ENCODE measurements at places on chromosomes 1 and 21.

- DNase-seq, result no peak
Observed at GRCh38 chr1:163038928-163039706, 30.0 kb upstream of the RGS4 start.

DNA sequence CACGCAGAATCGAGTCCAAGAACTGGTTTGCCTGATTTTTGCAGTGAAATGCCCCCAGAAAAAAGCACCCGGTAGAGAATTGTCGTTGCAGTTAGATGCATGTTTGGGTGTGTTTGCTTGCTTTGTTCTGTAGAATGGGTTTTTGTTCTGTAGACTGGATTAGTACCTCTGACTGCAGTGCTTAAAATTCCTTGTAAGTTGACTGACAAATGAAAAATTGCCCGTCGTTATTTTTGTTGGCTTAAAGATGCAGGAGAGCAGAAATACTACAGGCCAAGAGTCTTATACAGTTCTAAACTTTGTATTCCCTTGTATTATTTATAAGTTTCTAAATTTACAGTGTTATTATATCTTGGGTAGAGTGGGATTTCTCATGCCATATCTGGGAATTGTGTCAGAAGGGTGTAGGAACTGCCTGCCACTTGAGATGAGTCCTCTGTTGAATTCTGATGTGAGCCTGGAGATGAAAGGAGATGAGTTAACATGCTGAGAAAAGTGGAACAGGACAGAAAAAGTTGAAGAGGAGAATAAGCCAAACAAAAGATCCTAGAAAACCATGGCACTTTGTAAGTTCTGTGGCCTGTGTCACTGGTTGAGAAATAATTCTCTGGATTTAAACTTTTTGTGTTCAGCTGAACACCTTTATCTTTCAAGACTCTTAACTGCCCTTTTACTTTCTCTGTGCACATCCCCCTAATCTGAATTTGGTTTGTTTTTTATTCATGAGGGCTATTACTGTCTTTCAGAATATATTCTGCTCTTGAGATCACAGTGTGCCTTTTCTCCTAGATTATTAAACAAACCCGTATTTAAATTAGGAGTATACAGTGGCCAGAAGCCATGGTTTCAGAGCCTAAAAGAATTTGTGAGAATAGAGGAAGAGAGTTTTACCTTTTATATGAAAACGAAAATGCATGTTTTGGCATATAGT is 1.4 kb downstream of the DESI2 start:
- no peak for DNase-seq

DNA sequence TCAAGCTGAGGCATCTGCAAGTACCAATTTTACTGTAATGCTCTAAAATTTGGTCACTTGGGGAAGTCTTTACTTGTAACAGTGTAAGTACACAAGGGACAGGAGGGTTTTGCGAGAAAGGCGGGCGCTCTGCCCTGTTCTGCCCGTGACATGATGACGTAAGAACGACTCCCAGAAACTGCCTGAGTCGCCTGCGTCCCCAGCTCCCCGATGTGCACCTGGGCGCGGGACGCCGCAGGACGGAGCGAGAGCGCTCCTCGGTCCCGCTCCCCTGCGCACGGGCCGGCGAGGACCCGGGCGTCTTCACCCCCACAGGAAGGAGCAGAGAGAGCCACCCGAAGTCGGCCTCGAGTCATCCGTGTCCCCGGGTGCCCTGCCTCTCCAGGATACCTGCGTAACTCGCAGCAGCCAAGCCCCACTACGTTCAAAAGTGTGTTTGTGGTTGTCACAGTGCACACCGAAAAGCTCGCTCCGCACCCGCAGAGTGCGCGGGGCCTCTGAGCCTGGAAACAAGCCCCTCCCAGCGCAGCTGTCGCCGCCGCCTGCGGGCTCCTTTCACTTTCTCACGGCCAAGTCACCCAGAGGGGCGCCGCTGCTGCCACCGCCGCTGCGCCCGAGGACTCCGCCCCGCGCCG is 3.3 kb upstream of the ZBTB18 start:
- no peak for DNase-seq

DNA sequence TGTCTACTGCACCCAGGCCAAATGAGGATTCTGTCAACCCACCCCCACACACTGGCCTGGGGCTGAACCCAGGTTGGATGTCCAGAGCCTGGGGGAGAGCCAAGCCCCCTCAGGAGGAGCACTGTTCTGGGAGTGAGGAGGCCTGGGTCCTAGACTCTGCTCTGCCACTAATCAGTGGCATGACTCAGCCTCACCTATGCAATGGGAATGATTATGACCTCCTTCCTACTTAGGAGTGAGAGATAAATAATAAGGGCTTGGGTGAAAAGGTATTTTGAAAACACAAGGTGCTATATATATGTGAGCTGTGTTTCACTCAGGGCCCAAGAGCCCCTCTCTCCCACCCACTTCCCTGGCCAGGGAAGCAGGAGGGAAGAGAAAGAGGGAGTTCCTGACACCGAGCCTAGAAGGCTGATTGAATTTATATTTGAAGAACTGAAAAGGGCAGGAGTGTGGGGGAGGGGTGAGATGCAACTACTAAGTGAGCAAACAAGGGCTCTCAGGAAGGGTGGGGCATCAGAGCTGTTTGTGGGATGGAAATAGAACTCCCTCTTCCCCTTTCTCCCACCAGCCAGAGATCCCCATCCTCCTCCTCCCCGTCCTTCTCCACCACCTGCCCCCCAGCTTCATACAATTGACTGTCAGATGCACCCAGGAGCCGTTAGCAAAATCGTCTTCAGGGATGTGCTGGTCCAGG is 8.2 kb downstream of the IGSF9 start:
- DNase-seq, result no peak

GRCh38 chr1:44348061-44348485 is 7.0 kb downstream of the ERI3 start:
- DNase-seq, result no peak

- DNase-seq, result no peak
Observed at GRCh38 chr1:203589171-203589570, 37.5 kb upstream of the ATP2B4 start.

- DNase-seq, result no peak
Observed at GRCh38 chr1:21946836-21947587, 9.9 kb upstream of the HSPG2 start.

DNA sequence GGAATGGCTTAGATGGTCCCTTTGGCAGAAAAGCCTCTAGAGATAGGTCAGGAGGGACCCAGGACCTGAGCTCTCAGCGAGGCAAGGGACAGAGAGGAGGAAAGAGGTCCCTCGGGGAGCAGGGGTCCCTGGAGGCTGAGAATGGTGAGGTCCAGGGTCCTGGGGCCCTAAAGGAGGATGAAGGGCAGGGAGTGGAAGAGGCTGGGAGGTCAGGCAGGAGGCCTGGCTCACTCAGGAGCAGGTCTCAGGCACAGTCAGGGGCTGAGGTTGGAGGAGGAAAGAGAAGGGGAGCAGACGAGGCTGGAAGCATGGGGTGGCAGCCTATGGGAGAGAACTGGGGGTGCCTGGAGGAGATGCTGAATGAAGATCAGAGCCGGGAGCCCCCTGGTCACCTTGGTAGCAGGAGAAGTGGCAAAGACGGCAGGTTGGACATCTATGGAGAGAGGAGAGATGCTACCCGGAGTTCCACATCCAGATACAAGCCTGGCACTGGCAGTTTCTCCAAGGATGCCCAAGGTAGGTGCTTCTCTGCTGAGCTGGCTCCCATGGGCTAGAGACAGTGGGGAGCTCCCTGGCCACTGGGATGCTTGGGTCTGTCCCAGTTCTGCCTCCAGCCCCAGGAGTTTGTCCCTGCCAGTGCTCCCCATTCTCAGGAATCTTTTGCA is 22.6 kb downstream of the IGFN1 start:
- no peak for DNase-seq

GRCh38 chr1:26970810-26971209 is 10.5 kb upstream of the KDF1 start:
- DNase-seq, result no peak

- DNase-seq, result no peak
Observed at GRCh38 chr1:245776694-245777332, 622.0 kb downstream of the KIF26B start.

DNA sequence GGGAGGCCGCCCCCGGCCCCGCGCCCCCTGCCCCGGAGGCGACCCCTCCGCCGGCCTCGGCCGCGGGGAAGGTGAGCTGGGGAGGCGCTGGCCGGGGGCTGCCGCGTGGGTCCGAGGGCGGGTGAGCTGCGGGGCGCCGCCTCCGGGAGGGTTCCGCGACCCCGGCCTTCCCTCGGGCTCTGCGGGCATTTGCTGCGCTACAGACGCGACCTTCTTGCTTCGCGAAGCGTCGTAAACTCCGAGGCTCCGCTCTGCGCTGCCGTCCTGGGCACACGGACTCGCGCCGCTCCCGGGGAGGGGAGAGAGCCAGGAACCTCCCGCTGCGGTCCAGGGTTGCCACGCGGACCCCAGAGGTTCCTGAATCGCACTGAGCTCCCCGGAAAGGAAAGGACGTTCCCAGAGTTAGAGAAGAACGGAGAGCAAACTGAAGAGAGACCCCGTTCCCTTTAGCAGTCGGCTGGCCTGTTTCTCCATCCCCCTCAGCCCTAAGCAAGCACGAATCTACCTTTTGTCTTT is 345 bp downstream of the SLX9 start:
- DNase-seq, result no peak
